ENCODE measurements at places on chromosomes 2 and 18. TPM values are rescaled to one million over a fixed set of nuclear protein-coding genes. Genes with fewer than 3 reads are reported as not detected.
A peak's percentile ranks its signal among the peaks of the same experiment; 100 is the strongest.

DNA sequence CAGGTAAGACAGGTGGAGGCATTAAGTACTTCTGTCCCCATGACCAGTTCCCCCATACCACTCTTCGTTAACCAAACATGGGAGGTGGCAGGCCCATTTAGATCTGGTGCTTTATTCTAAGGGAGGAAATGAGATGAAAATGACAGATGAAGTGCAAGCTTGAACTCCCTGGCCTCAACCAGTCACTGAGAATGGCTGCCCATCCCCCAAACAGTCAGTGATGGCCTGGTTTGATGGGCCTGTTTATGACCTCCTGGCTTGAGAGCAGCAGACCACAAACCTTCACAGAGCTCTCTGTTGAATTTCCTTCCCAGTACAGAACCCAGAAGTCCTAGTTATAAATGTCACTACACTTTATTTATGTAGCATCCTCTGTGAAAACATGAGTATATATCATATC lies 31.1 kb downstream of the EPAS1 start:
- H3K27me3 ChIP-seq, result no peaks in the 10 kb centered on the region
- H3K27ac ChIP-seq, result peak overlapping the region; percentile 31
- DNase-seq, result no peak
- peaks cover 16% of the 10 kb centered on the region for H3K4me1 ChIP-seq
- no peak overlapping the region for H3K4me3 ChIP-seq

EVX2 gene
- not detected for total RNA-seq

GRCh38 chr2:143572421-143572820 lies 443.2 kb downstream of the ARHGAP15 start:
- H3K4me1 ChIP-seq, result no peaks in the 10 kb centered on the region
- no peaks in the 10 kb centered on the region for H3K36me3 ChIP-seq
- no peak overlapping the region for H3K4me3 ChIP-seq
- no peak for DNase-seq

CRYGD gene
- total RNA-seq, result not detected

DNA sequence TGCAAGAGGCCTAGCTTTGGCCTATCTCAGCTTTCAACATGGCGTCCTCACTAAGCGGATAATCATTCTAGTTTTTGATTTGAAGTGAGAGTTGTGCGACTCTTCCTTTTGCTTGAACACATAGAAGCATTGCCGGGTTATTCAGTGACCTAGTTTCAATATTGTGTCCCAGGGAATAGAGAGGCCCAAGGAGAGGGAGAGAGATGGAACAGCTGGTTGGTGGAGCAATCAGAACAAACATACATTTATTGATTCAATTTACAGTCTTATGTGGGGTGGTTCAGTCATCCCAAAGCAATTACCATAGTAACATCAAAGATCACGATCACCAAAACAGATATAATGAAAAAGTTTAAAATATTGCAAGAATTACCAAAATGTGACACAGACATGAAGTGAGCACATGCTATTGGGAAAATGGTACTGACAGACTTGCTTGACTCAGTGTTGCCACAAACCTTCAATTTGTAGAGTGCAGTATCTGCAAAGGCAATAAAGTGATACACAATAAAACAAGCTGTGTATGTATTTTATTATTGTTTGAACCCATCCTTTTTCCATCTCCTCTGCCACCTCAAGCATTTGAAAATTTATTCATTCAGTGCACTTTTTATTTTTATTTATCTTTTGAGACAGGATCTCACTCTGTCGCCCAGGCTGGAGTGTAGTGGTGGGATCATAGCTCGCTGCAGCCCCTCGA lies 30.2 kb downstream of the COPS7B start:
- H3K4me3 ChIP-seq, result no peak overlapping the region
- H3K27ac ChIP-seq, result no peak overlapping the region

- H3K27ac ChIP-seq, result no peak overlapping the region
- H3K27me3 ChIP-seq, result no peaks in the 10 kb centered on the region
Observed at GRCh38 chr2:69628325-69629021, 15.1 kb downstream of the AAK1 start.

DNA sequence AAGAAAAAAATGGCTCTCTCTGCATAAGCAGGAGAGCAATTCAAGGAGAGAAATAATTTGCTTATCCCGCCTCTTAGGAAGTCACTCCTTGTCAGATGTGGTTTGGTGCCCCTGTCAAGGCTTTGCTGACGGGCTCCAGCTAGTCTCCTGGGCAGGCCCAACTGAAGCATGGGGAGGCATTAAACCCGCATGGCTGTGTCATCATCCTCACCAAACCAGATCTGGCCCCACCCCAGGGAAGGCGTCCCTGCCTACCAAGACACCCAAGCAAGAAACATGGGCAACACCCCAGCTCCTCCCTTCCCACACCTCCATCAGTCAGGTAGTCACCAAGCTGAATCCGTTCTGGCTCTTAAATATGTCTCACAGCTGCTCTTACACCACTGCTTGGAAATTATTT lies 108.0 kb downstream of the SGPP2 start:
- no peaks in the 10 kb centered on the region for H3K27me3 ChIP-seq
- no peak overlapping the region for H3K4me3 ChIP-seq
- DNase-seq, result no peak
- H3K27ac ChIP-seq, result no peak overlapping the region

DPYSL5 gene
- total RNA-seq, result not detected

DNA sequence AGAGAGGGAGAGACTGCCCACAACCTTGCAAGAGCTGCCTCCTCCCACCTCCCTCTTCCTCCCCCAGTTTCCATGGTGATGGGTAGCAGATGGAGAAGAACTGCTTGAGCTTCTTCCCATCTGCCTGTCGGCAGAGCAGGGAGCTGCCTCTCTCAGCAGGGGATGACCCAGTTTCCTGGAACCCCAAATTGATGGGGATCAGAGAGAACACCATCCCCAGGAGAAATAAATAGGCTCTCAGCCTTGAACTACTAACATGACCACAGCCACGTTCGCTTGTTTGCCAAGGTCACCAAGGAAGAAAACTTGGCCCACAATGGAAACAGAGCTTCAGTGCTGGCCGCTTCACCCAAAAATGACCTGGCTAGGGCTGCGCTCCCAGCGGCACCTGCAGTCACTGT lies 82.2 kb downstream of the ADD2 start:
- no peaks in the 10 kb centered on the region for H3K36me3 ChIP-seq
- H3K27ac ChIP-seq, result no peak overlapping the region
- no peak for DNase-seq
- no peak overlapping the region for H3K4me3 ChIP-seq
- no peaks in the 10 kb centered on the region for H3K27me3 ChIP-seq
- H3K4me1 ChIP-seq, result no peaks in the 10 kb centered on the region

DNA sequence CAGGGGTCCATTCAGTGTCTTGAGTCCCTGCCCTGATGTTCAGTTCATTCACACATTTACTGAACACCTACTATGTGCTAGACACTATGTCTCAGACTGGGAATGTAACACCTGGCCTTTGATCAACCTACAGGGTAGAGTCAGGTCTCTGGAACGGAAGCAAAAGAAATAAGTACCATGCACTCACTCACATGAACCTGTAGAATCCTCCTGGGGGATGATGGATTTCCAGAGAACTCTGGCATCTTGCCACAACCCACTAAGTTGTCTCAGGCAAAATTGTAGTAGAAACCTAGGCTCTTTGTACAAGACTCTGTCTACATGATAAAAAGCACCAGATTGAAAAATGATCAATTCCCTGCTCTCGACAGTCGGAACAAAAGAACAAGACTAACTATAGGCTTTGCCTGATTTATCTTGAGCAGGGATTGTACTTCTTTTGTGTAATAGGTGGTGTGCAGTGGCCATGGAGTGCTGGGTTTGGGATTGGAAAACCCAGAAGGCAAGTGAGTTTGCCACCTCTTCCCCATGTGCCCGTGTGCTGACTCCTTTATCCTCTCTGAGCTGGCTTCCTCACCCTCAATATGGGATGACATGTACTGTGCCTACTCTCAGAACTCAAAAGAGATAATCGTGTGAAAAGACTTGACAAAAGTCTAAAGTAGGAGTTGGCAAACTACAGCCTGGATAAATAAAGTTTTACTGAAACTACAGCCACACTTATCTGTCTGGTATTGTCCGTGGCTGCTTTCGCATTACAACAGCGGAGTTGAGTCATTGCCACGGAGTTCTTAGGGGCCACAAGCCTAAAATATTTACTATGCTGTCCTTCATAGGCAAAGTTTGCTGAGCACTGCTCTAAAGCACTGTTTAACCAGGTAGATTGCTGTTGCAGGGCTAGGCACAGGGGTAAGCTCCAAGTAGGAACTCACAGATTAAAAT lies 4.4 kb downstream of the CAPN14 start:
- H3K27ac ChIP-seq, result no peak overlapping the region
- DNase-seq, result no peak
- no peaks in the 10 kb centered on the region for H3K4me1 ChIP-seq
- H3K36me3 ChIP-seq, result no peaks in the 10 kb centered on the region

GRCh38 chr18:62744076-62744968 lies 29.0 kb downstream of the PHLPP1 start:
- H3K36me3 ChIP-seq, result no peaks in the 10 kb centered on the region
- no peaks in the 10 kb centered on the region for H3K4me1 ChIP-seq
- no peak for DNase-seq
- H3K4me3 ChIP-seq, result no peak overlapping the region
- H3K27ac ChIP-seq, result no peak overlapping the region

TRIM54 gene
- not detected for total RNA-seq

GRCh38 chr2:186605041-186605440 lies 15.2 kb downstream of the ITGAV start:
- no peaks in the 10 kb centered on the region for H3K27me3 ChIP-seq
- no peaks in the 10 kb centered on the region for H3K36me3 ChIP-seq
- no peak for DNase-seq
- no peaks in the 10 kb centered on the region for H3K4me1 ChIP-seq
- no peak overlapping the region for H3K4me3 ChIP-seq
- no peak overlapping the region for H3K27ac ChIP-seq

GRCh38 chr2:189261431-189261841 lies 81.9 kb upstream of the COL5A2 start:
- H3K4me1 ChIP-seq, result no peaks in the 10 kb centered on the region
- no peak for DNase-seq
- no peaks in the 10 kb centered on the region for H3K36me3 ChIP-seq
- no peak overlapping the region for H3K4me3 ChIP-seq
- H3K27ac ChIP-seq, result no peak overlapping the region

KIAA2012 gene
- 0.27 TPM for total RNA-seq

DNA sequence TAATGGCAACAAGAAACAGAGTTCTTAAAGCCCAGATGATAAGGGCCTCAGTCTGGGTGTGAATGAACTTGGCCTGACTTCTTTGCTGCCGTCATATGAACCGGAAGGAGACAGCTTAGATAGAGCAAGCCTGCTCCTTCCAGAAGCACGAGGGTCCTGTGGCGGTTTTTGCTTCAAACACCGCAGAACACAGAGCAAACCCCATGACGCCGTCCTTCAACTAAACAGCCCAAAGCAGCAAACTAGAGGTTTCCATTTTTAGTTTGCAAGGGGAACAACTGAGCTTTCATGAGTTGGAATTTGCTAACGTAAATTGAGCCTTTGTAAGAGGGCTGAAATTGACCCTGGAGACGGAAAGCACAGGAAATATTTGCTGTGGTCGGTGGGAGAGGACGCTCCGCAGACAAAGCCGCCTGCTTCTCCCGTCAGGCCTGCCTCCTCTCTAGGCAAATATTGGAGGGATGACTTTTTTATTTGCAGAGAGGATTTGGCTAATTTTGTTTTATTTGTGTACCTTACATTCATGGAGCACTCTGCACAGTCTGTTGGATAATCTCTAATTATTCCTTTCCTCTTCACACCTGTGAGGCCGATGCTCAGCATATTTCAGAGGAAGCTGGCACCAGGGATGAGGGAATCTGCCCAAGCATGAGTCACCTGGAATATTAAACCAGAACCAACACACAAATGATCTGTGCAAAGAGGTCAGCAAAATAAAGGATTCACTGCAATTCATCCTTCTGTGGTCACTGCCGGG lies 134.0 kb upstream of the NCK2 start:
- H3K4me1 ChIP-seq, result no peaks in the 10 kb centered on the region
- no peak overlapping the region for H3K27ac ChIP-seq
- DNase-seq, result no peak
- no peak overlapping the region for H3K4me3 ChIP-seq

- no peaks in the 10 kb centered on the region for H3K36me3 ChIP-seq
- no peak for DNase-seq
- no peak overlapping the region for H3K4me3 ChIP-seq
Observed at GRCh38 chr18:493986-494983, 6.2 kb downstream of the COLEC12 start.

ANKZF1 gene
- 24.1 TPM for total RNA-seq

DNA sequence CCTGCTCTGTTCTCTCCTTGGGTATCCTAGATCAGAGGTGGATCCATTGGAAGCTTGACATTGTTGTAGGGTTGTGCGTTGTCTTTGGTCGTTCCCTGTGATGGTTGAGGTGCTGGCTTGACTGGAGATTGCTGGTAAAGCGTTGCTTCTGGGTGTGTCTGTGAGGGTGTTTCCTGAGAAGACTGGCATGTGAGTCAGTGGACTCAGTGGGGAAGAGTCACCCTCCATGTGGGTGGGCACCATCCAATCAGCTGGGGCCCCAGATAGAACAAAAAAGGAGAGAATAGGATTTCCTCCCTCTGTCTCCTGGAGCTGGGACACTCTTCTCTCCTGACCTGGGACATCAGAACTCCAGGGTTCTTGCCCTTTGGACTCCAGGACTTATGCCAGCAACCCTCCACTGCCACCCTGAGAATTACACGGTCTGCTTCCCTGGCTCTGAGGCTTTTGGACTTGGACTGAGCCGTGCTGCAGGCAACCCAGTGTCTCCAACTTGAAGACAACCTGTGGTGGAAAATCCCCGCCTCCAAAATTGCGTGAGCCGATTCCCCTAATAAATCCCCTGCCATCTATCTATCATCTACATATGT lies 14.8 kb upstream of the REEP1 start:
- H3K4me1 ChIP-seq, result no peaks in the 10 kb centered on the region
- H3K36me3 ChIP-seq, result no peaks in the 10 kb centered on the region
- no peak for DNase-seq
- no peak overlapping the region for H3K4me3 ChIP-seq

- H3K4me1 ChIP-seq, result no peaks in the 10 kb centered on the region
- H3K27ac ChIP-seq, result no peak overlapping the region
- H3K27me3 ChIP-seq, result no peaks in the 10 kb centered on the region
- no peak overlapping the region for H3K4me3 ChIP-seq
Observed at GRCh38 chr2:172712251-172712650, 23.4 kb upstream of the RAPGEF4 start.

SERPINB8 gene
- 14.9 TPM for total RNA-seq

RRM2 gene
- total RNA-seq, result 9.3 TPM

GRCh38 chr2:51711766-51712165 lies 679.8 kb upstream of the NRXN1 start:
- H3K27ac ChIP-seq, result no peak overlapping the region
- no peaks in the 10 kb centered on the region for H3K36me3 ChIP-seq

DNA sequence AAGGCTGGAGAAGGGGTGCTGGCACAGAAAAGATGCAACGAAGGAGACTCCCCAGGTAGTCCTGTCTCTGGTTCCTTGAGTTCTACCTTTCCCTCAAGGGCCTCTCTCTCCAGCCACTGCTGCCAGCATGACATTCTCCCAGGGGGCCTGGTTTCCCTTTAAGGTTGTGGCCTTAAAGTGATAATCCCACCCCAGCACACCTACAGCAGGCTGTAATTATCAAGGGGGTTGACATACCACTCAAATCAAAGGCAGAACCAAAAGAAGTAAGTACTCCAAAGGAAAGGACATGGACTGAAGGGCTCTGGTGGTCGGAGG lies 127.4 kb upstream of the MSH6 start:
- DNase-seq, result no peak
- H3K4me3 ChIP-seq, result no peak overlapping the region
- no peak overlapping the region for H3K27ac ChIP-seq
- H3K36me3 ChIP-seq, result no peaks in the 10 kb centered on the region
